Memory B cell (primary cell): ENCODE measurements at places on chromosomes 4 and X.
A peak's percentile ranks its signal among the peaks of the same experiment; 100 is the strongest.

DNA sequence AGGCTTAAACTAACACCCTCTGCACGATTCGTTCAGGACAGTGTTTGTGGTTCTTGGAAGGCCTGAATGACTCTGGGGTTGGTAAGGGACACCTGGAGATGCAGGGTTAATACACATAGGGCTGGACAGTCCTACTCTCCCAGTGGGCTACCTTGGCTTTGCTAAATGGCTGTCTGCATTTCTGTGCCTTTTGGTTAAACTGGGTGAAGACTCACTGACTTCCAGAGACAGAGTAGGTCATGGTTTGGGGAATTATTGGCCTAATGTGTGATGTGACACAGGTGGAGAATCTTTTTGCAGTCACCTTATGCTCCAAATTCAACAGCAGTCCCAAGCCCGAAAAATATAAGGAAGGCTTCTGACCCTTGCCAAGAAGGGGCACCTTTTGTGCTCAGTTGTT is 10.5 kb downstream of the POU4F2 start:
- H3K36me3 ChIP-seq = no peaks in the 10 kb centered on the region
- H3K4me1 ChIP-seq = no peaks in the 10 kb centered on the region
- no peak overlapping the region for H3K27ac ChIP-seq
- H3K4me3 ChIP-seq = no peak overlapping the region
- H3K27me3 ChIP-seq = peaks cover 27% of the 10 kb centered on the region
- DNase-seq = no peak

DNA sequence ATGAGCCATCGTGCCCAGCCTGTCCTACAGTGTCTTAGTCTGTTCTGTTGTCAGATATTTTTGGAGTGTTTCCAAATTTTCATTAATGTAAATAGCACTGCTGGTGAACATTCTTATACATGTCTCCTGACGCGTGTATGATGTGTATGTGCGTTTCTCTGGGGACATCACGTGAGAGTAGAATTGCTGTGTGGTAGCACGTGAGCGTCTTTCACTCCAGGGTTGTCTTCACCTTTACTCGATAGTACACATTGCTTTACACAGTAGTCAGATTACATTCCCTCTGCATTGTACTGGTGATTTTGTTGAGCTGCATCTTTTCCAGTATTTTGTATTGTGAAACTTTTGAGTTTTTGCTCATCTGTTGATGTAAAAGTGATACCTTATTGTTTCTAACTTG is 60.0 kb downstream of the ARHGAP10 start:
- H3K36me3 ChIP-seq = no peaks in the 10 kb centered on the region
- H3K27ac ChIP-seq = no peak overlapping the region
- no peak overlapping the region for H3K4me3 ChIP-seq
- DNase-seq = no peak
- H3K4me1 ChIP-seq = peaks cover 2% of the 10 kb centered on the region
- H3K27me3 ChIP-seq = no peaks in the 10 kb centered on the region

DNA sequence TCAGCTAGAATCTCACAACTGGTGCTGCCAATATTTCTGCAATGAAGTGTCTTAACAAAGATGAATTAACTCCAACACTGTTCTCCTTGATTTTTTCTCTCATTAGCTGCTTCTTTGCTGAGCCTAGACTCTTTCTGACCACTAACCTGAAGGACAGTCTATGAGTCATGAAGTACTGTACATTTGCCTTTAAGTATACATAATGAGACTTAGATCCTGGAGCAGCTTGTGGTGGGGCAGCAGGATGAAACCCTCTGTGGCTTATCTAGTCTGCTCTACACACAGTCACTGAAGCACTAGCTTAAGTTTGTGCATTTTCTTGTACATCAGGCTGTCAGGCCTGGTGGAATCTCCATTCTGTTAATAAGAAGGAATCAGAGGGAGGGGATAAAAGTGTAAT is 307.4 kb upstream of the SMIM31 start:
- H3K27ac ChIP-seq = no peak overlapping the region
- H3K4me3 ChIP-seq = no peak overlapping the region
- peaks cover 2% of the 10 kb centered on the region for H3K27me3 ChIP-seq
- DNase-seq = no peak
- no peaks in the 10 kb centered on the region for H3K4me1 ChIP-seq

- no peak for DNase-seq
- H3K27me3 ChIP-seq = no peaks in the 10 kb centered on the region
- no peak overlapping the region for H3K27ac ChIP-seq
- H3K4me3 ChIP-seq = no peak overlapping the region
- no peaks in the 10 kb centered on the region for H3K4me1 ChIP-seq
Observed at GRCh38 chrX:79330022-79330421, 37.1 kb downstream of the ITM2A start.

DNA sequence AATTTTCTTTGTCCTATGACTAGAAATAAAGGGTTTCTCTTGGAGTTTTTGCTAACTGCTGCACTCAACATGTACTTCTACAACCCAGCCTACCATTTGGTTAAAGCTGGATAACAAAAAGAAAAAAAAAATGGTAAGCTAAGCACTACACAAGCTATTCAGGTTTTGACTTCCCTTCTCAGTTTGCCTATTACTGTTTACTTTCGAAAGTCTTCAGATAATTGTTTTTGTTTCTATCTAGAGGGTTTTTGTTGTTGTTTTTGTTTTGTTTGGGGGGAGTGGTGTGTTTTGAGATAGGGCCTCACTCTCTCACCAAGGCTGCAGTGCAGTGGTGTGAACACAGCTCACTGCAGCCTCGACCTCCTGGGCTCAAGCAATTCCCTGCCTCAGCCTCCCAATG is 46.6 kb downstream of the CLOCK start:
- H3K27ac ChIP-seq = no peak overlapping the region
- H3K36me3 ChIP-seq = peaks cover 18% of the 10 kb centered on the region
- DNase-seq = no peak
- no peak overlapping the region for H3K4me3 ChIP-seq

DNA sequence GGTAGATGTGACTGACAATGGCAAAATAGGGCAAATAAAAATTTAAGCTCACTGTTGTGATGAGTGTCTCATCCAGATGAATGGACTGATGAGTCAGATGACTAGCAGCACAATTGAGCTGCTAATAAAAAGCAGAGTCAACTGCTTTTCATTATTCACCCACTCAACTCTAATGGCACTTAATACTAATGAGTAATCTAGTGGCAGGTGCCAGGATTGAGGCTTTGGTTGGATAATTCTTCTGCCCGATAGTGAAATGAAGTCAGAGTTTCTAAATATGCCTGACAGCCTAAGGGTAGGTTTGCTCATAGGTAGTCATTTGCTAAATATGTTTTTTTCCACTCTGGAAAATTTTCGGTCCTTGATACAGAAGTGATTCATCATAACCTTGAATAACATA is 10.4 kb downstream of the OGT start:
- H3K4me1 ChIP-seq = peaks cover 25% of the 10 kb centered on the region
- no peaks in the 10 kb centered on the region for H3K27me3 ChIP-seq
- peaks cover 16% of the 10 kb centered on the region for H3K36me3 ChIP-seq
- no peak for DNase-seq
- H3K27ac ChIP-seq = peak overlapping the region; percentile 88
- no peak overlapping the region for H3K4me3 ChIP-seq

DNA sequence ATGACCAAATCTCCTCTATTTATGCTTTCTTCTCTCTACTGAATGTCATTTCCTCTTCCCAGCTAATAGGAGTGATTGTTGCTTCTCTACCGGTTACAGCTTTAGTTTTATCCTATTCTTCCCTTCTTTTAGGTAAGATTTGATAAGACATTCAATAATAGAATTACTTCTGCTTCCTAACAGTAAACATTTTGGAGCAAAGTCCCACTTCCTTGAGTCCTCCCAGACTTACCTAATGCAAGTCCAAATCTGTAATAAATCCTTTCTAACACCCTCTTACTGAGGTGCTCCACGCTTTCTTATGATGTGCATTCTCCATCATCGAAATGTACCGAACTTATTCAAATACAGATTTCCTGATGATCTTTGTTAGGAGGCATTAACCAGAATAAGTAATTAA is 79.2 kb upstream of the GPM6A start:
- no peak overlapping the region for H3K4me3 ChIP-seq
- peaks cover 3% of the 10 kb centered on the region for H3K36me3 ChIP-seq
- H3K4me1 ChIP-seq = no peaks in the 10 kb centered on the region
- no peak for DNase-seq

- no peaks in the 10 kb centered on the region for H3K27me3 ChIP-seq
- no peak for DNase-seq
- H3K4me3 ChIP-seq = no peak overlapping the region
- no peak overlapping the region for H3K27ac ChIP-seq
- no peaks in the 10 kb centered on the region for H3K36me3 ChIP-seq
Observed at GRCh38 chr4:61427099-61427817, 227.1 kb downstream of the ADGRL3 start.

DNA sequence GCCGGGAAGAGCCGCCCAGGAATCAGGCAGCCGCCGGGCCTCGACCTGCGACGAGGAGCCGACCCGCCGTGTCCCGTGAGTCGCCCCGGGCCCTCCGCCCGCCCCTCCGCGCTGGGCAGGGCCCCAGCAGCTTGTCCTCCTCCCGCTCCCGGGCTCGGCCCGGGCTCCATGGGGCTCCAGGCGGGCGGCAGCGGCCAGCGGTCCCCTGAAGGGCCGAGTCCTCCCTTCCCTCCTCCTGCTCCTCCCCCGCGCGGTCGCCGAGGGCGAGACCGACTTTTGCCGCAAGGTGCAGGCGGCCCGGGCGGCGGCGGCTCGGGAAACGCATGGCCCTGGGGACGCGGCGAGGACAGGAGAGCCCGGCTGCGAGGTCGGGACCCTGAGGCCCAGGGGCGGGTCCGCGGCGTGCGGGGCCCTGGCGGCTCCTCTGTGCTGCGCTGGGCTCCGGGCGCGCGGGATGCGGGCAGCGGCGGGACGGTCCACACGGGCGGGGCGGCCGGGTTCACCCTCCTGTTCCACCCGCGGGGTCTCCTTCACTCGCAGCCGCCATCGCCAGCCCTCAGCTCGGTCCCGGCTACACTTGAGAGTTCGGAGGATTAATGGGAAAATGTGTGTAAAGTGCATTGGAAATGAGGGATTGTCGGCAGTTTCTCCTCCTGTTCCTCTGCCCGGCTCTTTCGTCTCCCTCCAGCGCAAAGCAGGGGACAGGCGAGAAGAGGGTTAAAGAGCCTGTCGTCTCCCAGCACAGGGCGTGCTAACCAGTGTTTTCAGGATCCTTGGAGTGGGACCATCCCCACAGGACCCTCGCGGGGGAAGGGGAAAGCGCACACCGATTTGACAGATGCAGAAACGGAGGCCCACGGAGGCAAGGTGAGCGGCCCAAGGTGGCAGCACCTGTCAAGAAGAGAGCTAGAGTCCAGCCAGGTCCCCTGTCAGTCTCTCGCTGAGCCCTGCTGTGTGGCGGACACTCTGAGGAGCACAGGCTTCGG is 16.6 kb upstream of the ZNF718 start:
- peaks cover 30% of the 10 kb centered on the region for H3K27me3 ChIP-seq
- no peaks in the 10 kb centered on the region for H3K4me1 ChIP-seq
- DNase-seq = no peak

GRCh38 chr4:183147196-183147595 is 48.1 kb downstream of the WWC2 start:
- H3K4me3 ChIP-seq = no peak overlapping the region
- DNase-seq = no peak
- H3K4me1 ChIP-seq = no peaks in the 10 kb centered on the region

DNA sequence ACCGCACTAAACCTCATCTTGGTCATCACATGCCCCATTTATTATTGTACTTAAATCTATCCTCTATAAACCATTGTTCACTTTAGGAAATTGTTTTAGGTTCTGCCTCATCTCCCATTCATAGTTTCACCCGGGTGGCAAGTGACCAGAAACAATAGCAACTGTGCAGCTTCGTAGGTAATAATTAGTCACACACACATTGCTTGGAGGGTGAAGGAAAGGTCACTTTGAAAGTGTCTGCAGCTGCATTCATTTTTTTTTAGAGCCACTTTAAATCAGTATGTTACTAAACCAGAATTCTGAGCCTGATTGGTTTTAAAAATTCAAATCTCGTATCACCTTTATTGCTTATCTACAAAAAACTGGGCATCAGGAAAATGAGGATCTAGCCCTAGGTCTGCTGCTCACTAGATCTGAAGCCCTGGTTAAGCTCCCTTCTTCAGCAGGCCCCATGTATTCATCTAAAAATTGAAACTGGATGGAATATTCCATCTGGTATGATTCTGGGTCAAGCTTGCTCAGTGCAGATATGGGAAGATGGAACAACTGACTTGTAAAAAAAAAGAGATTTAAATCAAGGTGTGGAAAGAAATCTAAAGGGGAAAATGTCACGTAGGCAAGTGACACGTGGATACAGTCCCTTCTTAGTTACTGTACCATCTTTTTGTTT is 62.4 kb downstream of the LIMCH1 start:
- no peak overlapping the region for H3K4me3 ChIP-seq
- DNase-seq = no peak
- no peaks in the 10 kb centered on the region for H3K36me3 ChIP-seq
- no peak overlapping the region for H3K27ac ChIP-seq
